ENCODE measurements at places on chromosomes 6 and 20.

DNA sequence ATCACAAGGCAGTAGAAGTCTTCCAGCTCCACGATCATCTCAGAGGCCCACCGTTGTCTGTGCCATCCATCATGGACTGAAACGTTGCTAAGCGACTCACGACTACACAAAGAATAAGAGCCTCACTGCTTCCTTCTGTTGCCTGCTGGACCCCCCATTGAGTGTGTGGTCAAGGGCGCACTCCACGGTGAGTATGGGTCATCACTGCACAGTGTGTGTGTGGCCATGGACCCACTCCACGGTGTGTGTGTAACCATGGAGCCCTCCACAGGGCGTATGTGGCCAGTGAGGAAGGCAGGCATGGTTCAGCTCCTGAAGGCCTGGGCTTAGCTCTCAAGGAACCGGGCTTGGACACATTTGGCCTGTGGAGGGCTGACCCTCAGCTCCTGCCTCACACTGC lies 123.4 kb upstream of the AFDN start:
- DNase-seq = no peak

DNA sequence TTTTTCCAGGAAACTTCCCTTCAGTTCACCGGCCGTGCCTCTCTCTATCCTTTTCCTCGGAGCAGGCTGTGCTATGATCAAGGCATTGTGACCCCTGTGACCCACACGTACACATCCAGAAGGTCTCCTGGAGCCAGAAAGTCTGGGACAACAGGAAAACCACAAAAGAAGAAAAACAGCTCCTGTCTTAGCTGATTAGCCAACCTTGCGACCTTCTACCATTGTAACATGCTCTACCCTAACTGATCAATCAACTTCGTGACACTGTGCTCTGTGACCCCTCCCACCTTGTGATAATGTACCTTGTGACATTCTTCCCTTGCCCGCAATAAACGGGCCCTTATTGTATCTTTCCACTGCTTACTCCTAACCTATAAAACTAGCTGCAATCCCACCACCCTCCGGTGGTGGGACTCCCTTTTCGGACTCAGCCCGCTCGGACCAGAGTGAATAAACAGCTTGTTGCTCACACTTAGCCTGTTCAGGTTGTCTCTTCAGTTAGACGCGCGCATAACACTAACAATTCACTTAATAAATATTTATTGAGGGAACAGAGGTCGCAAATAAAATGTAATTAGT lies 24.2 kb downstream of the ZNF311 start:
- DNase-seq = peak; percentile 84

- peak; percentile 25 for DNase-seq
Measured at GRCh38 chr6:144215402-144215931, 65.2 kb downstream of the STX11 start.

DNA sequence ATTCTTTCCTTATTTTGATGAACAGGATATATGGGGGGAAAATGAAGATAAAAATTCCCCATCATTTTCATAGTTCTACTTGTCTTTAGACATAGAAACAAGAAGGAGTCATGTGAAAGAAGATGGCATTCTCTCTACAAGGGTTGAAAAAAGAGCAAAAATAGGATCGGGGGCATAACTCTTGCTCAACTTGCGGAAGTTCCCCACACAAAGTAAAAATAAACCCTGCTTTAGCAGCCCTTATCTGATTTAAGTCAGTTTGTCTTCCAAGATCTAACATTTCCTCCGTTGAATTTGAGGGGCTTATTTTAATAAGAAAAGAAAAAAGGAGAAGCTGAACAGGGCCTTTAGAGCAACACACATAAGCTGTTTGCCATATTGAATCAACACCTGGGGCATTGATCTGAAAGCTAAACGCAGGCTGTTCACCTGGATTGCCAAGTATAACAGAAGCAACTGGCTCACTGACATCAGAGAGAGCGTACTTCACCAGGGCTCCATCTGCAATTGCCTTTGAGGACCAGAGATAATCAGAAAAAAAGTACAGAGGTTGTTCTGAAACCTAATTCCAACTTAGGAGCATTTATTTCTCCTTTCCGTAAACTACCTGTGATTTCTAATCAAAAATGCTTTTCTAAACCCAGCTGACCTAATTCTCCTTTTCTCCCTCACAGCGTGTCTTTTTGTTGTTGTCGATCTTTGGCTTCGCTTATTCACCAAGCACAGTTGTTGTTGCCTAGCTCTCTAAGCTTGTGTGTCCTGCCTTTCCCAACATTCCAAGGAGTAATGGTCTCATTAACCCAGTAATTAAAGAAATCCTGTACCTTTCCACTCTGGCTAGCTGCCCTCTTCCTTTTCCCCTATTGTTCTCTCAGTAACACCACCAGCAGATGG lies 568.0 kb downstream of the KIF16B start:
- DNase-seq = no peak

GRCh38 chr20:46438156-46438750 lies 31.8 kb upstream of the ELMO2 start:
- no peak for DNase-seq

DNA sequence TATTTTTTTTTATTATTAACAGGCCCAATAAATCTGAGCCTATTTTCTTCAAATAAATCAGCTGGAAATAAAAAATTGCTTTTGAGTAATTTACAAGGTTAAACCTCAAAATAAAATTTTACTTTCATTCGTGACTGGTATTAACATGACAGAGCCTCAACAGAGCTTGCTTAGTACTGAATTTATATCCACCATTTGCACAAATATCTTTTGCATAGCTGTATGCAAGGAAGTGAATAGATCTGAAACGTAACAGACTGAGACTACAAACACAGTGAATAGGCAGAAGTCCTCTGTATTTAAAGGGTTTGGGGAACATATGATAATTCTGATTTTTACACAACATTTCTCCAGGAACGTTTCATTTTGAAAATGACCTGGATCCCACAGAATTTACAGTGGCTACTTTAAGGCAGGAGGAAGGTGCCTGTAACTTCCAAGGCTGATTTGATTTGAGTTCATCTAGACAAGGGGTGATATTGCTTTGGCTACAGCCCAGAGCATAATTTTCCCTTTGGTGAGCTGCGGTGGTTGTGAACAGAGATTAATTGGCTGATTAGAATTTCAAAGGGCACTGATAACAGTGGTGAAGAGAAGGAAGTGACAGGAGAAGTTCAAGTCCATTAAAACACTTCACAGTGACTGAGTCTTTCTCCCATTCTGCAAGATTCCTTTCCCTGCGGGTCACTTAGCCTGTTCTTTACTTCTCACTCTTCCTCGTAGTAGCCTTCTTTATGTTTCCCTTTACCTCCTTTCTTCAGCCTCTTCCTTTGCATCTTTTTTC lies 121.2 kb upstream of the SASH1 start:
- peak; percentile 8 for DNase-seq

- DNase-seq = no peak
Measured at GRCh38 chr20:46698788-46699187, 9.5 kb upstream of the TP53RK start.

GRCh38 chr6:31535538-31536324 lies 6.1 kb downstream of the DDX39B start:
- no peak for DNase-seq

DNA sequence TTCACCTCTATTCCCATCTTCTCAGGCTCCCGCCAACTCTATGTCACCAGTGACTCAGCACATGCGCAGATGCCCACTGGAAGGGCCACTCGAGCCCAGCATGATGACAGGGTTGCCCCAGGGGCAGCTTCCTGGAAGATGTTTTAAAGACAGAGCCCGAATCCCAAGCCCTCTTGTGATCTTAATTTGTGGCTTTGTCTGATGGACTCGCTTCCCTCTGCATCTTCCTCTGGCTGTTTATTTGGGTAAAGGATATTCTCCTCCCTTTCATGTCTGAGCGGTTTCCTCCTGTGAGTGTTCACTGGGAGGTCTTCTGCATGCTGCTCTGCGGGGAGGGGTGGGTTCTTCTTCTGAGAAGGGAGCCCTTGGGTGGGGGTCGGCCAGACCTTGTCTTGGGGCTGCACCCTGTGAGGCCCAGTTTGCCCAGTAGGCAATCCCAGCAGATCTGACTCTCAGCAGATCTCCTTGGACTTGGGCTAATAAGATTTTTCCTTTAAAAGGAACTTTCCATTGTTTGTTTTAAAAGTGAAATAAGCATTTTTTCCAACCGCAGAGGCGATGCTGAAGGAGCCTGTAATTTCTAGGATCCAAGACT lies 401.0 kb downstream of the CDC5L start:
- DNase-seq = no peak

DNA sequence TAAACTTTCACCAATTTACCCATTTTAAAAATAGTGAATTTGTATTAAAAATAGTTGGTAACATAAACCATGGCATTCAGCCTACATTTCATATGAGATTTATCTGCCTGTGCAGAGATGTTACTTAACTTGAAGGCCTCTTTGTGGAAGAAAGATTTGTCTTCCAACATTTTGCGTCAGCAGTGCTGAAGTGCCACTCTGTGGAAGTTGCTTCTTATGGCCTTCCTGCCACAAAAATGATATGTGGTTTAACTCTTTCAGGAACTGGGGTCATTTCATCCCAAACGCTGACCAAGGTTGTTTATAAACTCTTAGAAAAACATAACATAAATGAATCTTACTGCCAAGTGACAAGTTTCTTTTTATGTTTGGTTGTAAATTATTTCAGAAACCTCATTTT lies 246.8 kb downstream of the ARID1B start:
- DNase-seq = no peak

GRCh38 chr6:7417684-7418083 lies 28.1 kb downstream of the RIOK1 start:
- DNase-seq = no peak

GRCh38 chr6:155340464-155341129 lies 26.3 kb upstream of the TFB1M start:
- DNase-seq = no peak

GRCh38 chr6:119132261-119132981 lies 54.0 kb upstream of the FAM184A start:
- no peak for DNase-seq

DNA sequence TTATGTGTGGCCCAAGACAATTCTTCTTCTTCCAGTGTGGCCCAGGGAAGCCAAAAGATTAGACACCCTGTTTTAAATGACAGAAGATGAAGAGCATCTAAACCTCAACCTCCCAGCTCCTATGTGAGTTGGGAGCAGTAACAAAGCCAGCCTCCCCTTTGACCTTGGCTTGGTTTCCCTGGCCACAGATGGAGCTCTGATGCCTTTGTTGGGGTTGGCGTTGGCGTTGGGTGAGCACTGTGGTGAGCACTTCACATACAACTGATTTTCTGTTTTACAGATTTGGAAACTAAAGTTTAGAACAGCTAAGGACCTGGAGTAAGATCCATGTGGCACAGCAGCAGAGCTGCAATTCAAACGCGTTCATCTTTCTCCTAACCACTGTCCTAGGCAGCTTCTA lies 22.1 kb downstream of the DAAM2 start:
- DNase-seq = no peak

- DNase-seq = no peak
Measured at GRCh38 chr20:57450419-57450818, 59.2 kb downstream of the RBM38 start.

- DNase-seq = no peak
Measured at GRCh38 chr6:38714239-38715015, 684 bp upstream of the DNAH8 start.

- peak; percentile 69 for DNase-seq
Measured at GRCh38 chr6:82270881-82271635, 23.5 kb upstream of the IBTK start.

GRCh38 chr6:5278565-5279120 lies 17.3 kb downstream of the FARS2 start:
- DNase-seq = no peak
